ENCODE measurements at places on chromosomes 16 and 17.

- no peak for DNase-seq
Measured at GRCh38 chr17:864315-864714, 82.2 kb downstream of the MRM3 start.

DNA sequence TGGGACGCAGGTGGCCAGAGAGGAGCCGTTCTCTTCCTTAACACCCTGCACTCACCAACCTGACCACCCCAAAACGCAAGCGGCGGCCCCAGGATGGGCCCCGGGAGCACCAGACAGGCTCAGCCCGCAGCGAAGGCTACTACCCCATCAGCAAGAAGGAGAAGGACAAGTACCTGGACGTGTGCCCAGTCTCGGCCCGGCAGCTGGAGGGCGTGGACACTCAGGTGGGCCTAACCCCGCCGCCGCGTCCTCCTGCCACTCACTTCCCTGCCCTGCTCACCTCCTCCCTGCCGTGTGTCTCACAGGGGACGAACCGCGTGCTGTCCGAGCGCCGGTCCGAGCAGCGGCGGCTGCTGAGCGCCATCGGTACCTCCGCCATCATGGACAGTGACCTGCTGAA is 4.6 kb upstream of the HSD3B7 start:
- no peak for DNase-seq

- DNase-seq: no peak
Measured at GRCh38 chr16:11833951-11834695, 17.2 kb downstream of the RSL1D1 start.

- DNase-seq: peak; percentile 34
Measured at GRCh38 chr17:51119415-51120356, 982 bp downstream of the SPAG9 start.

- no peak for DNase-seq
Measured at GRCh38 chr17:29344201-29344856, 45.8 kb upstream of the TAOK1 start.

DNA sequence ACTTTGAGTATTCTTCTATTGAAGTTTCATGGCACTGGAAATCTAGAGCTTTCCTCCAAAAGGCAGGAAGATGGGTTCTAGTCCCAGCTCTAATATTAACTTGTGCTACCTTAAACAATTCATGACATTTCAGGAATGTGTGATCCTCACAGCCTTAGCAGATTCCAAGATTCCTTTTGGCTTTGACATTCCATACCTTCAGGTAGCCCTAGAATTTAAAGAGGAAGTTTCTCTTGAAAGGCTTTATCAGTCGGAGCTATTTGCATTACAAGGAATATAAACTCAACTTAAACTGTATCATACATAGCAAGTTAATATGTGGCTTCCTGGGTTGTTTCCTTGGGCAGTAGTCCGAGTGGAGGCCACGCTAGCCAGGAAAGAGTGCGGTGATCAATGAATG is 330.0 kb downstream of the SHISA9 start:
- no peak for DNase-seq

GRCh38 chr17:66941249-66941648 is 23.3 kb upstream of the CACNG4 start:
- no peak for DNase-seq

DNA sequence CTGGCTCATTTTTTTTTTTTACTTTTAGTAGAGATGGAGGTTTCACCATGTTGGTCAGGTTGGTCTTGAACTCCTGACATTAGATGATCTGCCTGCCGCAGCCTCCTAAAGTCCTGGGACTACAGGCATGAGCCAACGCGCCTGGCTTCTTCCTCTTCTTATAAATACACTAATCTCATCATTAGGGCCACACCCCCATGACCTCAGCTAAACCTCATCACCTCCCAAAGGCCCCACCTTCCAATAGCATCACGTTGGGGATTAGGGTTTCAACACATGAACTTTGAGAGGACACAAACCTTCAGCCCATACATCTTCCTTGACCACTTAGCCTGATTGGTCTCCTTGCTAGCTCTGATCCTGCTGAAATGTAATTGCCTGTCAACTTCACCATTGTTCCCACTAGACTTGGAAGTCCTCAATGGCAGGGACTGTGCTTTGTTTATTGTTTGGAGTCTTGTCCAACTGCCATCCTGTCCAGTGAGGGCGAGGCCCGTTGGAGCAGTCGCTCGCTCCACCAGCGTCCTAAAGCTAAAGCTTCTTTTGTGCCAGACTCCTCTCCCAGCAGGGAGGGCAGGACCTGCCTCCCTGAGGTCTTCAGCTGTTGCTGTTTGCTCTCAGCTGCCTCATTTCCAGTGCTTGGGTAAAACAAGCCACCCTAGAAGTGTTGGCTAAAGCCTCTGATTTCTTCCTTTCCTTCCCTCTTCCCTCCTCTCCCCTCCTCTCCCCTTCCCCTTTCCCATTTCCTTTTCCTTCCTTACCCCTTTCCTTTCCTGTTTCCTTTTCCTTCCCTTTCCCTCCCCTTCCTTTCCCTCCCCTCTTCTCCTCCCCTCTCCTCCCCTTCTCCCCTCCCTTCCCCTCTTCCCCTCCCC is 85.3 kb downstream of the HAPSTR1 start:
- DNase-seq: no peak

- no peak for DNase-seq
Measured at GRCh38 chr17:44004761-44005526, 522 bp downstream of the NAGS start.

DNA sequence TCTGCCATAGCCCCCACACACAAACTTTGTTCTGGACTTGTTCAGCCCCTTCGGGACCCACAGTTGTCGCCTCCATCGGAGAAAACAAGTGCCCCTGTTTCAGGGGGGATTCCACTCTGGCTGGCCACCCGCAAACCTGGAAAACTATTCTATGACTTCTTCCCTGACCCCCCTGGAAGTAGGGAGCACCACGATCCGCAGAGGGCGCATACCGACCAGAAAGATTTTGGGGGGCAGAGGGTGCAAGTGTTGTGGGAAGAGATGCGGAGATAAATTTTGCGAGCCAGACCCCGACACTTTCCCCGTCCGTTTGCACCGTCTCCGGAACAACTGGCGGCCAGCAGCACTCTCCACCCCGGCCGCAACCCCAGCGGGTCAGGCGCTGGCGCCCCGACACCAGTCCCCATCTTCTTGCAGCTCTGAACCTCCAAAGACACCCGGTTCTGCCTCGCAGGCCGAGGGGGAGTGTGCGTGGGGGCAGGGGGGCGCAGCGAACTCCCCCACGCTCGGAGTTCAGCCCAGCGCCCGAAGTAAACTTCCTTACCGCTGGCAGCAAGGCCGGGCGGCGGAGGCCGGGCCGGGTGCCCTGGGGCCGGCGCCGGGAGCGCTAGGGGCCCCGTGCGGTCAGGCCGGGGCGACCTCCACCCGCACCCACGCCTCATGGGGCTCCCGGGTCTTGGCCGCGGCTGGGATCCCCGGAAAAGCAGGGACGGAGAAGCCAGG is 744 bp downstream of the SALL1 start:
- no peak for DNase-seq

GRCh38 chr16:86911437-86911958 is 333.1 kb downstream of the FOXL1 start:
- no peak for DNase-seq

GRCh38 chr16:68779891-68780290 is 42.8 kb downstream of the CDH1 start:
- no peak for DNase-seq

DNA sequence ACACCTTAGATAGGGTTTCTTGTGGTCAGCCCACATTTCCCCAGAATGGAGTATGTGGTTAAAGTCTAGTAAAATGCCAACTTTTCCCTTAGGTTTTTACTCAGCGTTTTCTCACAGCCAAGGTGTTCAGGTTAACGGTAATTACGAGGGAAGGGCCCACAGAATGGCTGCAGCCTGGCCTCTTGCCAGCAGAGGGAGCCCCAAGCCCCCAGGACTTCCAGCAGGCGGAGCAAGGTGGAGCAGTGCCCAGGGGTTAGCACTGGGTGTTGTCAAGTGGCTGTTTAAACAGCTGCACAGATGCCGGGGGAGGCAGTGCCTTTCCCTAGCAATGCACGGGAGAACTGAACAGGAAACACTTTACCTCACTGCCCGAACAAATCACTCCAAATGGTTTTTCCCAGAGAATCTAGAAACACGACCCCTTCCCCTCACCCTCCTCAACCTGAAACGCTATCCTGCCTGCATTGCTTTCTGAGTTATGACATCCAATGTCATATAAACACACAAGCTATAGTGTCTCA is 6.6 kb downstream of the PHB1 start:
- DNase-seq: peak; percentile 53

DNA sequence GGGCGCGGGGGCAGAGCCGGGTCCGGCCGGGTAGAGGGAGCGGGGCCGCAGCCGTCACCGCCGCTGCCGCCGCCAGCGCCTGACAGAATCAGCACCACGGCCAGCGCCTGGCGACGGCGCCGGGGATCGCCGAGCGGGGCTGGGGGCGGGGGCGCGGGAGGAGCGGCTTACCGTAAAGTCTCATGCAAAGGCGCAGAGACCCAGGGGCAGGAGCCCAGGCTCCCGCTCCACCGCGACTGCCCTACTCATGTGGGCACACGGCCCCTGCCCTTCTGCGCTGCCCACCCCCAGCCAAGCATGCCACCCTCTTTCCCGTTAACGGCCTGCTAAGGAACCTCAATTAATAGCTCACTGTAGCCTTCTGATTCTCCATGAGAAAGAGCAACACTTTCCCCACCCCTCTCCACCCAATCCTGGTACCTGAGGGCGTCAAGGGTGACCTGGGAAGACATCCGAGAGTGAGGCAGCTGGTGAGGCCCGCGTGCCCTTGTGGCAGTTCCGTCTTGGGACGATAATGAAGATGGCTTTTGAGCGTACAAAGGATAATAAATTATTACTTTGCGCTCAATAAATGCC is at the start of gene SEZ6:
TSS of gene SEZ6 (minus strand) at position 98 of the 576 bp plus-strand sequence. CDS start 164 bp downstream, outside the sequence.
- DNase-seq: peak; percentile 80

- DNase-seq: no peak
Measured at GRCh38 chr17:18025945-18026776, 12.8 kb downstream of the ATPAF2 start.

GRCh38 chr17:73623247-73623646 is 21.0 kb downstream of the SDK2 start:
- no peak for DNase-seq

- no peak for DNase-seq
Measured at GRCh38 chr17:27089929-27090247, 204.0 kb upstream of the WSB1 start.

- DNase-seq: no peak
Measured at GRCh38 chr17:74446551-74447500, 14.9 kb downstream of the GPRC5C start.

DNA sequence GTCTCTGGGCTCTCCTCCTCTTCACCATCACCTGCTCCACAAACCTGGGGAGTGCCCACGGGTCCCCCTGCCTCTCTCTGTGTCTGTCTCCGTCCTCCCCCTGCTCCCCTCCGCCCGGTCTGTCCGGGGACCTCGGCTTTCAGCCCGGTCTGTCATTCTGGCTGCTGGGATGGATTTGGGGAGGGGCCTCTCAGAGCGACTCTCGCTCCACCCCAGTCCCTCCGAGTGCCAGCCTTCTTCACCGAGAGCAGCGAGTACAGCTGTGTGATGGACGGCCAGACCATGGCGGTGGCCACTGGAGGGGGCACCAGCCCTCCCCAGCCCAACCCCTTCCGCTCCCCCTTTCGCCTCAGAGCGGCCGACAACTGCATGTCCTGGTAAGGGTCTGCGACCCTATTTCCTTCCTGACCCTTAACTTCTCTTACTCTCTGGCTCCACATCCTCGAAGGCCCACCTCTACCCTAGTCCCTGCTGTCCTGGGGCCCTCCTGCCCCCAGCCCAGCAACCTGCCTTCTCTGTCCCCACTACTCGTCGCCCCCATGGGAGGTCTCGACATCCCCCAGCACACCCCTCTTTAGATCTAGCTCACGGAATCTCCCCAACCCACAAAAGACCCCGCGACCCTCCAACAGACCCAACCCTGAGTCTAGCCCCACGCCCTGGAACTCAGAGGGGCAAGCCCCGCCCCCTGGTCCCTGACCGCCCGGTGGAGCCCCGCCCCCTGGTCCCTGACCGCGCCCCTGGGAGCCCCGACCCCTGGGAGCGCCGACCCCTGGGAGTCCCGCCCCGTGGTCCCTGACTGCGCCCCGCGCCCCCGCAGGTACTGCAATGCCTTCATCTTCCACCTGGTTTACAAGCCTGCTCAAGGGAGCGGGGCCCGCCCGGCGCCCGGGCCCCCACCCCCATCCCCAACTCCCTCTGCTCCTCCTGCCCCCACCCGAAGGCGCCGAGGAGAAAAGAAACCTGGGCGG is 5.6 kb upstream of the CXCL16 start:
- DNase-seq: no peak

GRCh38 chr17:14510136-14510535 is 209.3 kb downstream of the HS3ST3B1 start:
- DNase-seq: peak; percentile 11

DNA sequence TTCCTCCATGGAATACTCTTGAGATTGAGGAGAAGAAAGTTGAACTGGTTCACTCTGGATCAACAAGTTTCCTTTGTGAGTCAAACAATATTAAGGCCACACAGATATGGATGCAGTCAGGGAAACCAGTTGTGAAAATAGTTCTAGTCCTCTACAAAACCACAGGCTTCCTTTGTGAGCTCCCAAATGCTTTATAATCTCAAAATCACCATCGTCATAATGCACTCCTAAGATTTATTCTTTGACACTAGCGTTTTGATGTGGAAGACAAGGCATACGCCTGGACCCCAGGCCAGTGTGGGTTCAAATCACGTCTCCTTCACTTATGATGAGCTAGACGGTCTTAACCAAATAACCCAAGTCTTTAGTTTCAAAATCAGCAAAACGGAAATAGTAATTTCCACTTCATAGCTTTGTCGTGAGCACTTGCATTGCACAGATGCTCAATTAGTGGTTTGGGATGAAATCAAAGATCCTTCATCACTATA is 142.6 kb downstream of the STX8 start:
- DNase-seq: no peak

DNA sequence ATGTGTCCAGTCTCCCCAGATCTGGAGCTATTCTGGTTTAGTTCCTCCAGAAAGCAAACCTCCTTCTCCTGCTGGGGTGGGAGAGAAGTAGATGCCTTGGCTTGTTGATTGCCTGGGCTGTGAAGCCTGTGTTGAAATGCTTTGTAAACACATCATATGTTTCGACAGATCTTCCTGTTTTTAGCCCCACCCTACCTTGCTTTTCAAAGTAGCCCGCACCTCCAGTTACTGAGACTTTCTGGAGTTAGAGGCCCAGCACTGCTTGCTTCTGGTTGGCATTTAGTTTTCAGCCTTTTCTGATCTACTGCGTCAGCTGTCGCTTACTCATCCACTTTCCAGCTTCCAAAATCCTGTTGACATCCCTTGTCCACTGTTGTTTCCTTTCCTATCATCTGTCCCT is 17.9 kb upstream of the NDEL1 start:
- no peak for DNase-seq

GRCh38 chr17:50589095-50589705 is 28.7 kb downstream of the CACNA1G start:
- no peak for DNase-seq

GRCh38 chr16:67154578-67155294 is 3.9 kb upstream of the B3GNT9 start:
- no peak for DNase-seq
